SW480 (cell line): ENCODE measurements at places on chromosomes 16 and 17.
A peak's percentile ranks its signal among the peaks of the same experiment; 100 is the strongest.

DNA sequence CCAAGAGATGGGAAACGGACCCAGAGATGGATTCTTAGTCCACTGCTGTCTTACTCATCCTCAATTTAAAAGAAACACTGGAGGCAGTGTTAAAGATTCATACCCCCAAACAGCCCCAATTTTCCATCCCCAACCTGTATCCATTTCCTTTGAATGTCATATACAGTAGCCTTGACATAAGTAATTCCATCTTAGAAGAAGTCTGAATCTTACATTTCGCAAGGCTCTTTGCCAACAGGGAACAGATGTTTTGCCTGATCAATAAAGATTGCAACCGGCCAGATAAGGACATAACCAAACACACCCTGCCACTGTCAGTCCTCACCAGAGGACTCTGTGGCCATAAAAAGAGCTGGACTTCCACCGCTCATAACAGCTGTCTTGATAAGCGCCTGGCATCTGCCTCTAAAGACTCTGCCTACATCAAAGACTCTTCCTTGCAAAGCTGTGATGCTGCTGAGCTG lies 59.0 kb upstream of the MED9 start:
- no peak for DNase-seq

DNA sequence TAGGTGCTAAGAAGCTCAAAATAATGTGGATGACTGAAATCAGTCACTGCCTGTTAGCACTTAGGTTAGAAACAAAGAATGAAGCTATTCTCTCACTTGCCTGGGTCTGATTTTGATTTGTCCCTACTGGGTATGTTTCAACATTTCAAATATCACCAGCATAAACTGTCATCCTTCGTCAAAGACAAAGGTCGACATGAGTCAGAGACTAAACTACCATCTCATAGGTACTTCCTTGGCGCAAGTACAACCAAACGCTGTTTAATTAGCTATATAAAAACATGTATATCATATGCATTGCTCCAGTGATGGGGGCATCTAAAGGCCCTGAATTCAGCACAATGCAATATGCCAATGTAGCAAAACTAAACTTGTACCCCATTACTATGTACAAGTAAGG lies 4.0 kb downstream of the AKTIP start:
- DNase-seq = no peak

DNA sequence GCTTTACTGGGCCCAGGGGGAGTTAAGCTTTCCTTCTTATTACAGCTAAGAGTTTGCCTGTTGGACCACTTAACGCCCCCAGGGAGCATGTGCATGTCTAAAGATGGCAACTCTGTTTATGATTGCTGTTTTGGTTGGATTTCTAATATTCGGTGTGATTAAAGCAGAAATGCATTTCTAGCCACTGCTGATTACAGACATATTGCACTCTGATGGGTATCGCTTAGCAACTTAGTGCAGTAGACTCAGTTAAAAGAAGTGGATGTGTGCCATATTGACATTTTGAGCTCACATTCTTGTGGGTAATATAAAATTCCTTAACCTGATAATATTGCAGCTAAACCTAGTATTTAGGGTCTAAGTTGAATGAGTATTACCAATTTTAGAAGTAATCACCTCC lies 4.2 kb downstream of the NF1 start:
- DNase-seq = no peak

DNA sequence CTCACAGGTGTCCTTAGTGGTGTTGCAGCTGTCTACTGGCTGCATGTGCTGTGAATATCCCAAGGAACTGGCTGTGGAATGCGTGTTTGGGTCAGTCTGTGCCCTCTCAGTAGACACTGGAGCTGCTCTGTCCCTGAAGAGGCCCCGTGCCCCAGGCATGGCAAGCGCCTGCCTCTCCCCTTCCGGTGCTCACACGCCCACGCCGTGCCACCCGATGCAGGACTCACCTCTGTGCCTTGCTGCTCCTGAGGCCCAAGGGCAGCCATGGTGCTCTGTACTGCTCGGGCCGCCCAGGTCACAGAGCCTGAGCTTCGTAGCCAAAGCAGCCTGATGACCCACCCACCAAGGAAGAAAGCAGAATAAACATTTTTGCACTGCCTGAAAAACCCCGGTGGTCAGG lies 10.0 kb downstream of the RGS11 start:
- peak; percentile 78 for DNase-seq

- no peak for DNase-seq
Measured at GRCh38 chr17:76481071-76481655, 13.8 kb downstream of the AANAT start.

GRCh38 chr17:17645961-17646360 lies 35.3 kb upstream of the RAI1 start:
- DNase-seq = no peak
